ENCODE measurements at places on chromosomes 11 and 22.

DNA sequence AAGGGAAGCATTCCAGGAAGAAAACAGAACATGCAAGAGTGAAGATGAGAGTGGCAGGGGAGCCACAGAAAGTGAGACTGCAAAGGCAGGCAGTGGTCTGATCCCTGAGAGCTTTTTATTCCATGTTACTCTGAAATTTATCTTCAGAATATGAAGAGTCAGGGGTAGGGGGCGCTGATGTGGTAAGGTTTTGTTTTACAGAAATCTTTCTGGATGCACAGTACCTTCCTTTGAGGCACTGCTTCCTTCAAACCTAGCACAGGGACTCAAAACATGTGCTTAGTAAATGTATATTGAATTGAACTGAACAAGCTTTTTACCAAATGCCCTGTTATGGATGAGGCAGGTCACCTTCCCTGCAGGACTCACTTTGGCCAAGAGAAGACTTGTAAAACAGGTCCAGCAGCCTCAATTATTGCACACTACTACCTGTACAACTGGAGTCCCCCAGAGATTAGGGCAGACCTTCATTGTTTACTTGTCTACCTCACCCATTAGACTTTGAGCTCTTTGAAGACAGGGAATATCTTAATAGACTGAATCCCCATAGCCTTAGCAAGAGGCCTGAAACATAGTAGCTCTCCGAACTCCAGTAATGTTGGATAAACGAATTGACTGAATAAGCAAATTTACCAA is 2.2 kb downstream of the PAK1 start:
- DNase-seq: no peak

DNA sequence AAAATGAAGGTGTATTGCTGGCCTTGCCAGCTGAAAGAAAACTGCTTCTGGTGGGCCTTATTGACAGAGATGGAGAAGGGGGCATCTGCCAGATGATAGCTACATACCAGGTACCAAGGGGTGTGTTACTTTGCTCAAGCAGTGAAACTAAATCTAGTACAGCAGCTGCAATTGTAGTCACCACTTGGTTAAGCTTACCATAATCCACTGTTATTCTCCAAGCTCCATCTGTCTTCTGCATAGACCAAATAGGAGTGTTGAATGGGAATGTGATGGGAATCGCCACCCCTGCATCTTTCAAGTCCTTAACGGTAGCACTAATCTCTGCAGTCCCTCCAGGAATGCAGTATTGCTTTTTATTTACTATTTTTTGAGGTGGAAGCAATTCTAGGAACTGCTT is 45.8 kb upstream of the LIN7C start:
- DNase-seq: no peak

DNA sequence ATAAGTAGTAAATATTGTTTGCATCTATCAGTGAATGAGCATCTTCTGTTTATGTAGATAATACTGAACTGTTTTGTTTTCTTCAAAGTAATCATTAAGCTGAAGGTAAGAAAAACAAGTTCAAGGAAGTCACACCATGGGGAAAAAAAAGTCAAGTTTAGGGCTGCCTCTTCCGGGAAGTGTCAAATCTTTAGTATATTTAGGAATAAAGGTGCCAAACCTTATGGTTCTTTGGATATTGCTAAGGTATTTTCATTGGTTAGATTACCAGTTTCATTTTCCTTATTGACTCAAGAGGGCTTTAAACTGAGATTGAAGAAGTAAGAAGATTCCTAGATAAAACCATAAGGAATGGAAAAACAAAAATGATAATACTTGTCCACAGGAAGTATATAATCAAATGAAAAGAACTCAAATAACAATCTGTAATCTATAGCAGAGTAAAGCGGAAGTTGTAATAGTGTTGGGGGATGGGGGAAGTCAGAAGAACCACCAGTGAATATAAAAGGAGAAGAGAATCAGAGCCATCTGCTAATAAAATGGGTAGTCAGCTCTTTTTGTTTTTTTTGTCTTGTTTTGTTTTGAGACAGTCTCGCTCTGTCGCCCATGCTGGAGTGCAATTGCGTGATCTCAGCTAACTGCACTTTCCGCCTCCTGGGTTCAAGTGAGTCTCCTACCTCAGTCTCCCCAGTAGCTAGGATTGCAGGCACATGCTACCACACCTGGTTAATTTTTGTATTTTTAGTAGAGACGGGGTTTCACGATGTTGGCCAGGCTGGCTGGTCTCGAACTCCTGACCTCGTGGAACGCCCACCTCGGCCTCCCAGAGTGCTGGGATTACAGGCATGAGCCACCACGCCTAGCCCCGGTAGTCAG is 2.3 kb downstream of the ATM start:
- DNase-seq: no peak

GRCh38 chr11:64036087-64037026 is 626 bp downstream of the FLRT1 start:
- peak; percentile 52 for DNase-seq

- DNase-seq: no peak
Observed at GRCh38 chr22:22197993-22198402, 46.6 kb upstream of the VPREB1 start.

DNA sequence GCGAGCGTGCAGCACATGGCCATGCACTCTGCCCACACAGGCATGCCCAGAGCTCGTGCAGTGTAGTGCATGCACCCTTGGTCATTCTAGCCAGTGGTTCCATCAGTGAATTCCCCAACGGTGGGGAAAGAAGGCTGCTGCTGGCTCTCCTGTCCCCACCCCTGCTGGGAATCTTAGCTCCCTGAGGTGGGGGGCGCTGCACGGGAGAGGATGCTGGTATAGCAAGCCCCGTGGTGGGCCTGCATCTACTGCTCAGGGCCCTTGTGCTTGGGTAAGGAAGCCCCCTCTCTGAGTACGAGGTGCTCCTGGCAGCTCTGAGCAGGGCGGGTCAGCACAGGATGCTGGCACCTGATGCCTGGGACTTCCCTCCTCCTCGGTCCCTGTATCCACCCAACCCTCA is 18.5 kb upstream of the BAIAP2L2 start:
- DNase-seq: no peak

All from fibroblast of skin of right quadriceps (primary cell).